ENCODE measurements at places on chromosomes 5 and 9. TPM values are rescaled to one million over a fixed set of nuclear protein-coding genes. Genes with fewer than 3 reads are reported as not detected.

PKD2L2 gene
- total RNA-seq = not detected

- no peak for DNase-seq
Measured at GRCh38 chr5:100469767-100470166, 65.4 kb upstream of the FAM174A start.

- DNase-seq = no peak
Measured at GRCh38 chr5:32042551-32042961, 131.6 kb downstream of the GOLPH3 start.

DNA sequence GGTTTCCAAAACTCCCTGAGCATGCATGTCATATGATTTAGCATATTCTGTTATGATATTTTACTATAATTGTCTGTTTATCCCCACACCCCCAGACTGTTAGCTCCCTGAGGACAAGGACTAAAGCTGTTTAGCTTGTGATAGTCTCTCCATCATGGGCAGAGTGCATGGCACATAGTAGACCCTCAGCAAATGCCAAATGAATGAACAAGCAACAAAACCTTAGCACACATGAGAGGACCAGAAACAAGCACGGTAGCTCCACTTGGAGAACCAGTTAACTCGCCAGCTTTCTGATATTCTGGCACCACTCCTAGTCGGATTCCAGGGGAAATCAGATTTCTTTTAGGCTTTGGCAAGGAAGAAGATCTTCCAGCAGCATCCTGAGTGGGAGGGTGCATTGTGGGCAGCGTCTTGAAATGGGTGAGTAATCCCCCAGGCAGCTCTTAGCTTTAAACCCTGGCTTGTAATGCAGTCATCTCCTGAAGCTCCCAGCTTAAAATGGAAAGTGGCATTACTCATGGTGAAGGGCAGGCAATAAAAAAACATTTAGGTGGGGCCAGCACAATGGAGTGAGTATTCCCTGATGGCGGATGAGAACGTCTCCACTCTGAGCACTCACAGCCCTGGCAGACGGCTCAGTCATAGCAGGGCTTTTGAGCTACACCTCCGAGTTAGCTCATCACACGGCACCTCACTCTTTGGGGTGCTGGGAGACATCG, 41.1 kb downstream of the FGF1 start:
- DNase-seq = no peak

DNA sequence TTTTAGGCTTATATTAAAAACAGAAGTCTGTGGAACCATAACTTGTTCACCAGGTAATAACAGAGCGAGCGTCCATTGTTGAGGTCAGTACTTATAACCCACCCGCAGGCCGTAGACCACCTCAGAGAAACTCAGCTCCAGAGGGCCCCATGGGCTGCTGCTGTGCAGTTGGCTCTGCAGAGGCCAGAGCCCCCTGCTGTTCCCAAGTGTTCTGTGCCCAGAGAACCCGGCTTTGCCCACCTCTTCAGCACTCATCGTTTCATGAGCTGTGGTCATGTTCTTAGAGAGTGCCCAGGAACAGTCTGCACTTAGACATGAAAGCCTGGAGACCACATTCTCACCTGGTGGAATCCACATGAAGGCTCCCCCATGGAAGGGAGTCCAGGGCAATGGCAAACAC, 50.4 kb upstream of the SLC2A8 start:
- DNase-seq = no peak

GRCh38 chr9:35756275-35757225, 2.5 kb upstream of the MSMP start:
- DNase-seq = peak; percentile 74

DNA sequence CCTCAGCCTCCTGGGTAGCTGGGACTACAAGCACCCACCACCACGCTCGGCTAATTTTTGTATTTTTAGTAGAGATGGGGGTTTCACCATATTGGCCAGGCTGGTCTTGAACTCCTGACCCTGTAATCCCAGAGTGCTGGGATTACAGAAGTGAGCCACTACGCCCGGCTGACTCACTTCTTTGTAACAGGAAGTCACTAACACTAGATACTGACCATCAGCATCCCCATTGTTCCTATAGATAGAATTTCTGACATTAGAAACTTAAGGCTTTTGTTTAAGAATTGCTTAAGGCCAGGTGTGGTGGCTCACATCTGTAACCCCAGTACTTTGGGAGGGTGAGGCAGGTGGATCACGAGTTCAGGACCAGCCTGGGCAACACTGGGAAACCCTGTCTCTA, 42.2 kb downstream of the LEAP2 start:
- no peak for DNase-seq
